ENCODE measurements at places on chromosomes 4 and X. TPM values are rescaled to one million over a fixed set of nuclear protein-coding genes. Genes with fewer than 3 reads are reported as not detected.

Gene AKAP4
- not detected for total RNA-seq

Gene UCHL1
- 375 TPM for total RNA-seq

Gene ARL9
- total RNA-seq = 0.76 TPM

Gene PAGE4
- not detected for total RNA-seq

Gene IL2RG
- 33.6 TPM for total RNA-seq

Gene DKK2
- not detected for total RNA-seq

Gene CXCL11
- not detected for total RNA-seq

Gene UBQLN2
- total RNA-seq = 23.0 TPM

Gene FGB
- total RNA-seq = not detected

Gene CHST7
- 2.0 TPM for total RNA-seq

DNA sequence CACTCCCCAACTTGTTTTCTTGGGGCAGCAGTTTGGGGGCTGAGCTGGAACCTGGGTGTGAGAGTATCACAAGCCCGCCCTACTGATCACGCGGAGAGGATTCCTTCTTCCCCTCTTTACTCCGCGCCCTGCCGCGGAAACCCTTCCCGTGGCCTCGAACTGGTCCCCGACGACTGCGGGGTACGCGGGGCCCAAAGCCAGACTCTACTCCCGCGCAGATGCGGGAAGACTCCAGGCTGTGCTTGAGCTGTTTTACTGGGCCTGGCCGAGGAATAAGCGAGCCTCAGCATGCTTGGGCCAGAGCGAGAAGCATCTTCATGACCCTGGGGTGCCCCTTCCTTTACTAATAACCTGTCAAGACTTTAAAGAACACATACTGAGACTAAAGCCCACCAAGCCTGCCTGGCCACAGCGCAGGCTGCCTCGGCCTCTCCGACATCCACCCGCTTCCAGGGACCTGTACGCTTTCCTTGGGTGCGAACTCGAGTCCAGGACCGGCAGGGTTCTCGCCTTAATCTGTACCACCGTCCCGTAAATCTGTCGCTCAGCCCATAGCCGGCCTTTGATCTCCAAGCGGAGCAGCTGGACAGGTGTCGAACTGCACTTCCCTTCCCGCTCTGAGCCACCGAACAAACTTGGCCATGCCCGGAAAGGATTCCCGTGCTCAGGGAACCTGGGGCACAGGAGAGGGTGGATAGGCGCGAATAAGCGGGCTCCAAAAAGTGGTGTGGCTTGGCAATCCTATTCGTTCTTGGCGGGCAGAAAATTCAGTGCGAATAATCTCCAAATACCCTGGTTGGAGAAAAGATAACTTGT is 55.0 kb upstream of the TMEM33 start:
- DNase-seq = no peak

- DNase-seq = no peak
Measured at GRCh38 chrX:154799556-154800348, 5.5 kb downstream of the MPP1 start.

DNA sequence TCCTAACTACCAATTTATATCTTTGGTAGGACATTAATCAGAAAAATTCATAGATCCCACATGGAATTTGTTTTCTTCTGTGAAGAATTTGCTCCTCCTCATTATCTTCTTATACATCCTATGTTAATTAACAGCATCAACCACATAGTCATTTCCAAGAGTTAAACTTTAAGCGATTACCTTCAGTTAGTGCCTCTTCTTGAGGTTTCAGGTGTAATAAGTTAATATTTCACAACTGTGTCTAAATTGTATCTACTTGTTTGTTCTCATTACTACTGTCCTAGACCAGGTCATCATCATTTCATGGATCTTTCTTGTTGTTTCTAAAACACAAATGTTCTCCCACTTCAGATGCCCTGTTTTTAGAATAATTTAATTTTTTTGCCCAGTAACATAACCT is 457.9 kb downstream of the FAT4 start:
- DNase-seq = no peak

DNA sequence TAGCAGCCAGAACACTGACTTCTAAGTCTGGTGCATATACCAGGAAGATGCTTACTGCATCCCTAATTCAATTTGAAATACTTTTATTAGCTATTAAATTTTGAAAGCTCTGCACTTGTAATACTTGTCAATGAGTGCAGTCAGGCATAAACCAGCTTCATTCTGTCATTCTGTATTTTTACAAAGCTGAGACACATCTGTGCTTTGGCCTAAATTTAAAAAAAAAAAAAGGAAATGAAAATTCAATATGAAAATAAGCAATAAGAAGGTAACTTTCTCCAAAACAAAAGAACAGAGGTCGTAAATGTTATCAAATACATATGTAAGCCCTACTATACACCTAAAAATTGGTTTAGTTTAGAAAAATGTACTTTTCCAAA is 7.0 kb downstream of the SMIM14 start:
- peak; percentile 71 for DNase-seq

GRCh38 chrX:48530736-48531135 is 8.8 kb upstream of the TBC1D25 start:
- DNase-seq = no peak

DNA sequence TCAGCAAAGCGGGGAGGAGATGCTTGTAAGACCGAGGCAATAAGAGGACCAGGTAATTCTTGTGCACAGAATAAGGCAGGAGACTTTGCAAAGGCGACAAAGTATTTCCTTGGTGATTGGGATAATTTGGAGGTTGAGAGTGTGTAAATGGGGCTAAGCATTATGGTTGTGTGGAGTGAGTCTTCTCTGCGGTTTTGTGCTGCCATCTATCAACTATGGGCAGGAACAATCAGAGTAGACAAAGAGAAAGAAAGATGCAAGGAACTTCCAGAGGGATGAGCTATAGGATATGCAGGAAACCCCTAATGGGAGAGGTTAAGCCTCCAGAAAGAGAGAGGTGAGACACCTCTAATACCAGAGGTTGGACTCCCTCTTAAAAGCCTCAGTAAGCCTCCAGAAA is 339.8 kb downstream of the PAPSS1 start:
- no peak for DNase-seq

DNA sequence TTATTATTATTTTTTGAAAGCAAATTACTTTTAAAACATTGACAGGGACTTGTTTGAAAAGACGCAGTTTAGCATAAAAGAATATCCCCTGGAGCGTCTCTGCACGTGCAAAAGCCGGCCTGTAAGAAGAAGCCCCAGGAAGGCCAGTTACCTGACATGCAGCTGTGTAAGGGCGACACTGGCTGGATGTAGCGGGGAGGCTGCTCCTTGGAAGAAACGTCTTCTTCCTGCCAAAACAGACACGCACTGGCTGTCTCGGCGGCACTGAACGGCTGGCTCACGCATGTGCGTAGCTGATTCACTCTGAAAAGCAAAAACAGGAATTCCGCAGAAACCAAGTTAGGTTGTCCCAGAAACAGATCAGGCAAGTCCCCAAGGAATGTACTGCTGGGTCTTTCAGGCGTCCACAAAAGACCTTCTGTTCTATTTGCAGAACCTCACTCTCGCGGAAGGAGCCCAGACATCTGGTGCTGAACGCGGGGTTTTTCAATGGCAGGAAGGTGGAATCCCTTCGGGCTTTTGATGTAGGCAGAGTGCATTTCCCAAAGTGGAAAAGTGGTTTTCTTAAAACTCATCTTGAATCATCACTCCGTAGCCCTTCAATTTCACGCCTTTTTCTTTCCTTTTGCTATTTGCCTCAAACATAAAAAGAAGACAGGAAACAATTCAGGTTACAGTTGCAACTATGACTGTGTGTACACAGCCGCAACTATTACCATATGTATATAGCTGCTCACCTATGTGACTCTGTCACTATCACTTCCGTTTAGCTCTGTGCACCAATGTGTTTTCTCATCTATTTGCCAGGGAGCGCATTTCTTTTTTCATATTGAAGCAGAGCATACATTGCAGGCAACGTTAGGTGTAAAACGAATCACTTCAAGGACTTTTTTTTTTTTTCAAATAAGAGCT is 38.1 kb upstream of the ARSH start:
- DNase-seq = no peak

DNA sequence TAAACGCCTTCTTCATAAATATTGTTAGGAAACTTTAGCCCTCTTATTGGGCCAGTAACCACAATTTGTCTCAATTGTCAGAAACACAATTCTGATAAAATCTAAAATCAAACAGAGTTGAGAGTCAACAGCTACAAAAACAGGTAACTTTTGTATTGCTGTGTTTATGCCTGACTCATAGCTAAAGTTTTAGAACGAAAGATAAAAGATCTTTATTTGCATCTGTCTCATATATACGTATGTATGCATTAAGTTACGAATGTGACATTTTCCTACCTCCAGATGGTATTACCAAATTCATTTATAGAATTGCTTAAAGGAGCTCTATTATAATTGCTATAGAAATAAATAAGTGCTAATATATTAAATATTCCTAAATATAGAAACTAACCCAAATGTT is 887.9 kb upstream of the NDST4 start:
- DNase-seq = no peak

DNA sequence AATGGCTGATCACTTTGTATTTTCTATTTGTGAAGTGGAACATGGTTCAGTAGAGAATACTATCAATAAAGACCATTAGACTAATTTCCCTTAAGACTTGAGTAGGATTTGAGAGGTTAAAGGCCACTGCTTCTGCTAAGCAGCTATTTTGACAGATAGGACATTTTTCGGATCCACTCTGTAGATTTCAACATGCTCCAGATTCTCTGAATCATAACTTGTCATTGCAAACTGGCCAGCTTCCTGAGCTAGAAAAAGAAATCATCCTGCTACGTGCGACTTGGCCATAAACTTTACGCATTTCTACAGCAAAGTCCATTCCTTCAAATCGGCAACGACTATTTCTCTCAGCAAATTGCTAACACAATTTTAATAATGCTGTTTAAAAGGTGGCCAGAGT is 55.2 kb downstream of the MGST2 start:
- DNase-seq = no peak

DNA sequence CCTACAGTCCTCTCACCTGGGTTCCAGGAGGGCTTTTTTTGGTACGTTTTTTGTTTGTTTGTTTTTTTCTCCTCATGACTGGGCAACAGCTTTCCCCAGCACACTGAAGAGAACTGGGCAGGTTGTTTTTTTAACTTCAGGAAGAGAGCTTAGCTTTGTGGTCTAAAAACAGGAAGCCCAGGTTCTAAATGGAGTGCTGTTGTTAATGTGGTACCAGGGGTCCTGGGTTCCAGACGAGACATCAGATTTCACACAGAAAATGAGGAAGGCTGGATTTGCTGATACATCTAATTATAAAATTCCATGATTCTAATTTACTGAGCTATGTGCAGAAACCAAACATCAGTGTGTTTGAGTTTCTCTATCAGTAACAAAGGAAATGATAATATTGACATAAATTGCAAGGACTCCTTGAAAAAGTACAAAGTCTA is 4.2 kb downstream of the MYOZ2 start:
- DNase-seq = peak; percentile 68

DNA sequence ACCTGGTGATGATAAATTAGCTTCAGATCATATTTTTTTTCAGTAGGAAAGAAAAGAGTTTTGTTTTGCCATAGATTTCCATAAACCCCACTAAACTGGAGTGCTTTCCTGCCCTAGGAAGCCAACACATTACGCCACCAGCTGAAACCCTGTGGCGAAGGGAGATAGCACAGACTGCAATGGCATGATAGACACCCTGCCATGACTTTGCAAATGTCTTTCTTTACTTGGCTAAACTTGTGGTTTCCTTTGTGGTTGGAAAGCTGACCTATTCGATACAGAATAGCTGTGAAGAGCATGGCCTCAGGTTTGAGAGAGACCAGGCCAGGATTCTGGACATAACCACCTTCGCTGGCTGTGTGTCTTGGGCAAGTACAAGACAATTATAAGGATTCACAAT is 19.1 kb downstream of the MFAP3L start:
- no peak for DNase-seq

- DNase-seq = peak; percentile 0
Measured at GRCh38 chr4:134024251-134024650, 177.3 kb downstream of the PABPC4L start.

DNA sequence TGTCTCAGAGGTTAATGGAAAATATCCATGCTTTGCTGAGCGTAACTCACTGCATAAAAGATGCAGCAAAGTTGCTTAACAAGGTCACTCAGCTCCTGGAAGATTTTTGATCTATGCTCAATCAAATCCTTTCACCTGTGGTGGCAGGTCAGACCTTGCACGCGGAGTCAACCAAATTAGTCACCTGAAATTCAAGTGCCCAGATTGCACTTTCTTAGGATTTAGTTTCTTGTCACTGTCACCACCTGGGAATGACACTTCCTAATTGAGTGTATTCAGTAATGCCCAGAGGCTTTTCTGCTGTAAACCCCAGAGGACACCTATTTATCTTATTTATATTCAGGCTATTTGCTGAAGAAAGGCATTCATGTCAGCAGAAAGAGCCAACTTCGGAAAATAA is 215.8 kb upstream of the SMIM31 start:
- no peak for DNase-seq

GRCh38 chr4:138035781-138036258 is 206.3 kb downstream of the SLC7A11 start:
- DNase-seq = peak; percentile 90

- DNase-seq = no peak
Measured at GRCh38 chr4:121048165-121048564, 24.2 kb downstream of the NDNF start.

- DNase-seq = no peak
Measured at GRCh38 chrX:34365471-34365870, 233.4 kb upstream of the FAM47A start.

DNA sequence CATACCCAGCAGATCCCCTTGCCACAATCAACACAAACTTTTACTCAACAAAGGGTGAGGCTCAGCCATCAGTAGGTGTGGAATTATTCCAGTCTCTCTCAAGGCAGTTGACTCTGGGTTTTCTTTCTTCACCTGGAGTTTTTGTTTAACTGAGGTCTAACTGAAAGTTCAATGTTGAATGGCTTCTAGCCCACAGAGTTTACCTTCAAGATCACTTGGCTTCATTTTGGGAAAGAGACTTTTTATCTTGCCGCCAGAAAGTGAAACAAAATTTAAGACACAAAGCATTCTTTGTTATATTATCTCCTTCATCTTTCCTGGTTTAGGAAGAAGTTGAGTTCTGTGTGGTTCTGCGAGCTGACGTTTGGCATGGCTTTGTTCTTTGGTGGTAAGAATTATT is 83.8 kb upstream of the RASGEF1B start:
- no peak for DNase-seq

GRCh38 chrX:120726294-120726693 is 96.4 kb upstream of the C1GALT1C1 start:
- DNase-seq = peak; percentile 83

Data from OCI-LY7 (cell line).